Activated CD4-positive, CD25-positive, alpha-beta regulatory T cell (primary cell): ENCODE measurements at places on chromosomes 3 and 15.

DNA sequence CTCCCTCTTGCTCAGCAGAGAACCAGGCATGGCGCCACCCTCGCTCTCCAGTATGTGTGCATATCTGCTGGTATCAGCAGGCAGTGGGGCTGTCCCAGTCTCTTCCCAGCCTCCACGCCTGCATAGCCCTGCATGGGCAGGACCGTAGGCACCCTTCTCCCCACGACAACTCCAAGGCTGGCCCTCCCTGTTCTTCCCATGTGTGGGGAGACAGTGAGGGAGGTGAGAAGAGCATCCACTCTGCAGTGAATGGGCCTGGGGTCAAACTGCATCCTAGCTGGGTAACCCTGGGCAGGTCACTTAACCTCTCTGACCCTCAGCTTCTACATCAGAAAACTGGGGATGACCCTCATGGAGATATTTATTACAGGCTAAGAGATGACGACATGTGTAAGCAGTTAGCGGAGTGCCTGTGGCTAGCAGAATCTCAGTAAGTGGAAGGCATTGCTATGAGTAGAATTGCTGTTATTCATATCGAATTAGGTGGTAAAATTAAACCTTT, 13.3 kb upstream of the SSUH2 start:
- no peak for DNase-seq

DNA sequence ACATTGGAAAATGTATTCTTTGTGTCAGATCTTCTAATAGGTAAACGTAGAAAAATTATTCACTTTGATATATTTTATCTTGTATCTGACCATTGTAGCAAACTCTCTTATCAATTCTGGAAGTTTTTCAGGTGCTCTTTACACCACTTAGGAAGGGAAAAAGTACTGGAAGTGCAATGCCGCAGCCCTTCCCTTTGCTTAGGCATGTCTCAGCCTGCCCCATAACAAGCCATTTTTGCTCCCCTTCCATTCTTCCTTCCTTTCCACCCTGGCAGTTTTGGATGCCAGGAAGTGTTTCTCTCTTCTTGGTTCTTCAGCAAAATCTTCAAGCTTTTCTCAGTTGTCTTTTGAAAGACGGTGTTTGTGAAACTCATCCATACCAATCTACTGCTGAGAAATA, 34.9 kb upstream of the SLC9A9 start:
- no peak for DNase-seq

GRCh38 chr15:92719021-92719420, 63.4 kb upstream of the FAM174B start:
- DNase-seq = no peak

GRCh38 chr3:179181021-179181472, 32.9 kb downstream of the PIK3CA start:
- DNase-seq = no peak

GRCh38 chr3:1953536-1953935, 145.1 kb upstream of the CNTN4 start:
- no peak for DNase-seq

DNA sequence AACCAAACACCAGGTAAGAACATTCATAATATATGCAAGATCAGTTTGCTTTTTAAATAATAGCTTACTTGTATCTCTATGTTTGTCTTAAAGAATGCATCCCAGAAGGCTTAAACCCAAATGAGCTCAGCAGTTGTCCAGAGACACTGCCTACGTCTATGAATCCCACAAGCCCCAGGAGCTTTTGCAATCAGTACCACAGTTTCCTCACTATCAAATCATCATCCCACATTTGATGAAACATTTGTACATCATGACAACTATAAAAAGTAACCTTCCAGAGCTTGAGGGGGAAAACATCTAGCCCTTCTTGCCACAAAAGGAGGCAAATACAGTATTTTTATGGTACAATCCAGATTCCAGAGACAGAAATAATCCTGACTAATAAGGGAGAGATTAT, 63.7 kb downstream of the ATP8B4 start:
- DNase-seq = no peak

DNA sequence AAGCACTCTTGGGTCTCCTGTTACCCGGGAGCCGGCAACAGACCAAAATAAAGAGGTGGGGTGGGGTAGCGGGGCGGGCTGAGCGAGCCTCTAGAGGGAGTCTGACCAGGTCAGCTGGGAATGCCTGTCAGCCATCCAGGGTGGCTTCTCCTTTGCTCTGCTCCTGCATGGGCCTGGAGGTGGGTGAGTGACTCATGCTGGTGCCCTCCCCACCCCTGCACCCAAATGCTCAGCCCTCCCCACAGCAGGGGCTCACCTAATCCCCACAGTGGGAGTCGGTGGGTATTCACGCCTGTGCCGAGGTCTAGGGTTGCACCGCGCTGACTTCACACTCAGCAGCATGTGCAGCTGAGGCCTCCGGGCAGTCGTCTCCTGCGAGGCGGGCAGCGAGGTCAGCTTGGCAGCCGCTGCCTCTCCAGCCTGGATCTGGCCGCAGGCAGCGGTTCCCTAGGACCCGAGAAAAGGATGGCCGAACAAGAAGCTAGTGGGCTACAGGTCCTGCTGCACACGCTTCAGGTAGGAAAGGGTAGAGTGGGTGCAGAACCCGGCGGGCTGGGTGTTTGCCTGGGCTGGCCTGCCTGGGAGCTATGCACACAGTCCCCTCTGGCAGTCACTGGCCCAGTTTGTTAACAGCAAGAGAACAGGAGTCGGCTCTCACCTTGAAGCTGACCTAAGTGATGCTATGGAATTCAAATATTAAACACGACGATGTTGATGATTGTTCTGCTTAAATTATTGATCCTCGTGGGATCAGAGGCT, at the start of gene AGBL1:
TSS of gene AGBL1 (plus strand) at position 364 of the 759 bp plus-strand sequence.
- no peak for DNase-seq

GRCh38 chr3:14570089-14570488, 29.9 kb upstream of the GRIP2 start:
- no peak for DNase-seq

DNA sequence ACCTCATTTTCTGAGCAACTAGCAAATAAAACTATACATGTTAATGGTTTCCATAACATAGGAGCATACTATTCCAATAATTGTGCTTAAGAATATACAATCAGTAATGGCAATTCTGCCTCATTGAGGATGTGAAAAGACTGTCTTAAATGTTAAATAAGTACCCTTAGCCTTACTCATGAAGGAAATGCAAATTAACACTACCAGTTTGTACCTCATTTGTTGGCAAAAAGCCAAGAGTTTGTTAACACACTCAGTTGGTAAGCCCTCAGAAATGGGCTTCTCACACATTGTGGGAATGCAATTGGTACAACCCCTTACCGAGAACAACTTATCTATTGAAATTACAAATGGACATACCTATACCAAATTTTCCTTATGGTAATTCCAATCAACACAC, 9.2 kb upstream of the STT3B start:
- DNase-seq = no peak

DNA sequence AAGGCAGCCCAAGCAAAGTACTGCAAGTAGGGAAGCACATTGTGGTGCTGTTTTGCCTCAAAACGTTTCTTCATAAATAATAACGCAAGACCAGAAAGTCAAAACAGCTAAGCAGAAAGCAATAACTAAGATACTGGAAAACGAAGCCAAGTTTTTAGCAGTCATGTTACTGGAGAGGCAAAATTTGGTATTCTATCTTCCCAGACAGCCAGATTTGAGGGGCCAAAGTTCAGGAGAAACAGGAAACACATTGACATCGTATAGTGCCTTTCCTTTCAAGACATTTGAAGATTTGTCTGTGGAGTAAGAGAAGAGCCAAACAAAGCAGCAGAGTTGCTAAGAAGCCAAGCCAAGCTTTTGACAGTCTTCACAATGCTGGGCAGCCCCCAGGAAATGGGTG, 843.6 kb upstream of the NECTIN3 start:
- DNase-seq = no peak

GRCh38 chr3:124818398-124819091, 68.6 kb downstream of the ITGB5 start:
- no peak for DNase-seq

- no peak for DNase-seq
Measured at GRCh38 chr3:108524537-108524936, 14.1 kb upstream of the MYH15 start.

- no peak for DNase-seq
Measured at GRCh38 chr3:174153871-174154270, 705.3 kb upstream of the NAALADL2 start.

GRCh38 chr3:40189118-40189517, 120.4 kb upstream of the EIF1B start:
- DNase-seq = no peak
